Upper lobe of left lung (tissue), 6 donors: ENCODE measurements at places on chromosomes 7 and 10. TPM values are rescaled to one million over a fixed set of nuclear protein-coding genes. Genes with fewer than 3 reads are reported as not detected.

DNA sequence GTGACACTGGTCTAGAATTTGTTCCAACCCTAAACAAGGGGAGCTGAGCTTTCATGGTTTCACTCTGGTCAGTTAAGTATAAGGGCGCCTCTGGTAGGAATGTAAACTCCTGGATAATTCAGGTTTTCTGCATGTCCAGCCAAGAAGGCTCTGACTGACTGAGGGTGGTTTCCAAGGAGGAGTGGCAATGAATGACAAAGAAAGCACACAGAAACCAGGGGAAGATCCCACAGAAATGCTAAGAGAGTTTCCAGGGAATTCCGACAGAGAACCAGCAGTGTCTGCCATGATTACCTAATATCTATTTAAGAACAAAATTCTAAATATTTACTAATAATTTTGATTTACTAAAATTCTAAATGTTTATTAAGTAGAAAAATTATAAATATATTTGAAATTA is 27.3 kb upstream of the NRG3 start:
- H3K4me1 ChIP-seq = no peaks in the 10 kb centered on the region
- no peaks in the 10 kb centered on the region for H3K36me3 ChIP-seq
- DNase-seq = no peak
- H3K27me3 ChIP-seq = no peaks in the 10 kb centered on the region

GRCh38 chr7:29289156-29290021 is 94.8 kb downstream of the CHN2 start:
- H3K27ac ChIP-seq = no peak overlapping the region
- no peak overlapping the region for H3K4me3 ChIP-seq
- DNase-seq = peak; percentile 26
- H3K36me3 ChIP-seq = no peaks in the 10 kb centered on the region
- H3K4me1 ChIP-seq = no peaks in the 10 kb centered on the region

DNA sequence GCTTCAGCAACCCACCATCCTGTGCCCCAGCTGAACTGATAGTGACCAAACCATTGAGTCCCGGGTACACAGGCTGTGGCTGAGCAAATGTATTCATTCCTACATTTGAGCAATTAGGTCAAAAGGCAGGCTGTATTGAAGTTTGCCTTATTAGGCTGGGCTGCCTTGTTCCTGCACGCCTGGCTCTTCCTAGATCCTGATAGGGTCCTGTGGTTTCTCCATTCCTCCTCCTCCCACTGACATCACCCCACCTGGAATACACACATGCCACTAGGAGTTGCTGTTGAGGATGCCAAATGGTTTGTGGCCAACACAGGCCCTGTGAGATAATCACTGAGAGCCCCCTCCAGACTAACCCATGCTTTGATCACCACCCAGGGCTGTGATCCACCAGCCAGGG is 66.4 kb upstream of the FGFR2 start:
- no peaks in the 10 kb centered on the region for H3K27me3 ChIP-seq
- H3K4me3 ChIP-seq = no peak overlapping the region
- no peaks in the 10 kb centered on the region for H3K36me3 ChIP-seq
- no peak overlapping the region for H3K27ac ChIP-seq
- H3K4me1 ChIP-seq = peaks cover 6% of the 10 kb centered on the region
- no peak for DNase-seq

KLF14 gene
- not detected for total RNA-seq

SCART1 gene
- total RNA-seq = 2.1 TPM

DNA sequence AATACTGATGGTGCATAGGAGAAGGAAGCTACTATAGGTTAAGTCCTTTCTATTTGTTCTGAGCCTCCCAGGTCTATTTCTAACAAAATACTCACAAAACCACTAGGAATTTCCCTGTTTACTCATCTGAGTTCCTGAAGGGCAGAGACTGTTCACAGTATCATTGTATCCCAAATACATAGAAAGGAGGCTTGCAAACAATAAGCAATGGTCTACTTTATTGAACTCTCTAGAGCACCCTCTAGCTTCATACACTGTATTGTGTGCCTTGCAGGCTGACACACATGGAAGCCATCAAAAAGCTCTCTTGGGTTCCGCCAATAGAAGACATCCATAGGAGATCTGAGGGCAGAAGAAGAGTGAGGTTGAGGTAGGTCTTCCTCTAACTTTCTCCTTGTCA is 826.1 kb downstream of the GRM8 start:
- DNase-seq = no peak
- no peaks in the 10 kb centered on the region for H3K4me1 ChIP-seq
- no peaks in the 10 kb centered on the region for H3K27me3 ChIP-seq
- H3K4me3 ChIP-seq = no peak overlapping the region
- H3K27ac ChIP-seq = no peak overlapping the region
- H3K36me3 ChIP-seq = no peaks in the 10 kb centered on the region

GRCh38 chr10:130848855-130849254 is 462.7 kb downstream of the TCERG1L start:
- H3K36me3 ChIP-seq = no peaks in the 10 kb centered on the region
- no peaks in the 10 kb centered on the region for H3K27me3 ChIP-seq
- no peak for DNase-seq
- H3K27ac ChIP-seq = no peak overlapping the region

- DNase-seq = no peak
- no peak overlapping the region for H3K4me3 ChIP-seq
- no peaks in the 10 kb centered on the region for H3K27me3 ChIP-seq
Observed at GRCh38 chr10:131748831-131749766, 151.7 kb upstream of the PPP2R2D start.

DNA sequence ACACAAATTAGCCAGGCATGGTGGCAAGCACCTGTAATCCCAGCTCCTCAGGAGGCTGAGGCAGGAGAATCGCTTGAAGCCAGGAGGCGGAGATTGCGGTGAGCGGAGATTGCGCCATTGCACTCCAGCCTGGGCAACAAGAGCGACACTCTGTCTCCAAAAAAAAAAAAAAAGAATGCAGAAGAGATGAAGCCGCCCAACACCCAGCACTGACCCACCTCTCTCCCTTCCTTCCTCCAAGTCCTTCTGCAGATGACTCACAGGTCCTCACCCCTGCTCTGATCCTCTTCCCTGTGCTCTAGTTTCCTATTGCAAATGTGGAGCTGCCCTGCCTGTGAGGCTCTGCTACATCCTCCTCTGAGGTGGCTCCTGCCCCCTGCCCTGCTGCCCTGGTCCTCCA is 22.0 kb upstream of the OPALIN start:
- H3K27ac ChIP-seq = no peak overlapping the region
- peak; percentile 44 for DNase-seq
- H3K36me3 ChIP-seq = no peaks in the 10 kb centered on the region
- no peaks in the 10 kb centered on the region for H3K27me3 ChIP-seq

SLC13A1 gene
- total RNA-seq = not detected

DNA sequence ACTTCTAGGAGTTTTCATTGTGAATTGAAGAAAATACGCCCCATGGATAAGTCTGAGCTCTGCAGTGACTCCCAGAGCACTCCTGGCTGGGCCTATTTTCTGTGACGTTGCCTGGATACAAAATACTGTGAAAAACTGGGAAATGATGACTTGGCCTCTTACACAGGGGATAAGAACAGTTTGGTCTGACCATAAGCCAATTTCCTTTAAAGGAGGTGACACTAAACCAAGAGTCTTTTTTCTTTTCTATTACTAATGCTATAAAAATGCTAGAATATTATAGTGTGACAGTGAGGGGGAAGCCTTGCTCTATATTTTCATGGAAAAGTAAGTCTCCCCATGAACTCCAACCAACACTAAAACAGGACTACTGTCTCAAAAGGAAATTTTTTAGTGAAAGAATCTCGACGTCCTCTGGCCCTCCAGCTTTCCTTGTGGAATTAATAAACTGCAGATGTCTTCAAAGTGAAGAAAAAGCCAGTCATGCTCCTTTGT is 45.5 kb downstream of the MYOF start:
- peaks cover 70% of the 10 kb centered on the region for H3K4me1 ChIP-seq
- H3K27ac ChIP-seq = peak overlapping the region; percentile 96
- H3K4me3 ChIP-seq = no peak overlapping the region
- H3K27me3 ChIP-seq = no peaks in the 10 kb centered on the region
- no peak for DNase-seq

- no peak for DNase-seq
- H3K27ac ChIP-seq = no peak overlapping the region
- no peaks in the 10 kb centered on the region for H3K27me3 ChIP-seq
- H3K36me3 ChIP-seq = no peaks in the 10 kb centered on the region
- no peak overlapping the region for H3K4me3 ChIP-seq
- H3K4me1 ChIP-seq = no peaks in the 10 kb centered on the region
Observed at GRCh38 chr7:102983602-102984001, 70.8 kb downstream of the LRRC17 start.

DNA sequence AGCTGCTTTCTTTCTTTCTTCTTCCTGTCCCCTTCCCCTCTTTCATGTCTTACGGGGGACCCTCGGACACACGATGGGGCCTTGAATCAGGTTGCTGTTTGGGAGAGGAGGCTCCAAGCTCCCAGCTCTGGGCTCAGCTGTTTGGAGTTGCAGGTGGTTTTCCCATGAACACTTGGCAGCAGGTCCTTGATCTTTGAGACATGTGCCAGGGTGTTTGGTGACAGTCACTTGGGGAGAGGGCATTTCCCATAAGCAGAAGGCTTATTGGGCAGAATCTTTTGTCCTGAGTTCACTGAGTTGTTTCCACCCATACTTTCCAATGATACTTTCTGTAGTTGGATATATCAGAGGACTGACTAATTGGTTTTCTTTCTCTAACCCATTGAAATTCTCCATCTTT is 104.7 kb upstream of the SH2B2 start:
- H3K4me1 ChIP-seq = no peaks in the 10 kb centered on the region
- H3K36me3 ChIP-seq = peaks cover 79% of the 10 kb centered on the region
- H3K27me3 ChIP-seq = no peaks in the 10 kb centered on the region
- DNase-seq = no peak
- H3K27ac ChIP-seq = no peak overlapping the region

DNA sequence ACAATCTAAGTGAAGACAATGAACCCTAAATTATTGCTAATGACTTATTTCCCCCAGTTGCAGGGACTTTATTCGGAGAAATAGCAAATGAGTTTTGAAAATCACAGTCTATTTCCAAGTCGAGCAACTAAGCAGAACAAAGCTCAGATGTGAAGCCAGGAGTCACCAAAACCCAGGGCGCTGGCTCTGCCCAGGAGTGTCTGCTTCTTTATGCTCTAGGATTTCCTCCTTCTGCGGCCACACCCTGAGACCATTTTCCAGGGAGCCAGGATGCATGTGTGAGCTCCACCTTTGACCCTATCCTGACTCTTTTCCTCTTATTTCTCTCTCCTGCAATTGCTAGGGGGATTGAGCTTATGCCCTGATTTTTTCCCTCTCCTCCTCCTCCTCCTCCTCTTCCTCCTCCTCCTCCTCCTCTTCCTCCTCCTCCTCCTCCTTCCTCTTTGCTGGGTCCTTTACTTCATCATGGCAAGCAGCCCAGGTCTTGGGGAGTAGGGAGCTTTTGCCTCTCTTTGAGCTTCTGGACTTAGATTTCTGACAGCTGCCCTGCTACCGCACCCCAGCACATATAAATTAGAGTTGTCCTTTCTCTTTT is 234.4 kb downstream of the ARL4A start:
- H3K36me3 ChIP-seq = no peaks in the 10 kb centered on the region
- no peak for DNase-seq
- no peak overlapping the region for H3K27ac ChIP-seq
- H3K27me3 ChIP-seq = no peaks in the 10 kb centered on the region

DOCK1 gene
- 39.0 TPM for total RNA-seq

IGF2BP3 gene
- total RNA-seq = 0.98 TPM

IFIT3 gene
- 50.4 TPM for total RNA-seq

DNA sequence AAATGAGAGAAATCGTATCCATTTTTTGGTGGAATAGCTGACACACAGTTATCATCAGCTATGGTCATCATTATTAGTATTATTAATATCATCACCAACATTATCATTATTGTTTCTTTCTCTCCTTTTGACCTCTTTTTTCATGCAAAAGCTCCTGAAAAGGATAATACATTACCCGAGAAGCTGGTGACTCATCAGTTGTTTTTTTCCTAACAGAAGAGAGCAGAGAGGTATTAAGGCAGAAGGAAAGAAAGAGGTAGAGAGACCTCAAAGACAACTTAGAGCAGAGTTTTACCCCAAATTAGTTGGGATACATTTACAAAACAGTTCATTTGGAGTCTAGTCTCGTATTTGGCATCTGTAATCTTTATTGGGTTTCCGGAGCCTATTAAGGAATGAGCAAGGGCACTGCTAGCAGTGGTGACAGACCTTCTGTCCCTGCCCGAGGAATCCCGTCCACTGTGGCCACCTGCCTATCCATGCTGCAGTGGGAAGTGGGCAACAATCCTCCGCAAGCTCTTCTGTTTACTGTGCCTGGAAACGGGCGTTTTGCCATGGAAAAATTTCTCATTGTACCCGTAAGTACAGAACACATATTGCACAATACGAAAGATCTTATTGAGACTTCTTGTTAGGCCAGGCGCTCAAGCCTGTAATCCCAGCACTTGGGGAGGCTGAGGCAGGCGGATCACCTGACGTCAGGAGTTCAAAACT is 170.0 kb upstream of the MKLN1 start:
- no peaks in the 10 kb centered on the region for H3K4me1 ChIP-seq
- H3K4me3 ChIP-seq = no peak overlapping the region
- peak; percentile 72 for DNase-seq
- no peaks in the 10 kb centered on the region for H3K36me3 ChIP-seq

HOGA1 gene
- total RNA-seq = 1.1 TPM

DNA sequence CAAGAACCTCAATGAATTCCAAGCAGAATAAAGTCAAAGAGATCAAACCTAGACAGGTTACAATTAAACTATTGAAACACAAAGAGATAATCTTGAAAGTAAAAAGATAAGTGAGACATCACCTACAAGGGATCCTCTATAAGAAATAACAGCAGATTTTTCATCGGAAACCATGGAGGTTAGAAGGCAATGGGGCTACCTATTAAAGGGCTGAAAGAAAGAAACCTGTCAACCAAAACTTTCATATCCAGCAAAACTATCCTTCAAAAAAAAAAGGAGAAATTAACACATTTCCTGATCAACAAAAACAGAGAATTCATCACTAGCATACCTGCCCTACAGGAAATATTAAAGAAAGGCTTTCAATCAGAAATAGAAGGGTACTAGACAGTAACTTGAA is 244.9 kb downstream of the ARHGAP12 start:
- H3K27ac ChIP-seq = no peak overlapping the region
- H3K4me3 ChIP-seq = no peak overlapping the region
- H3K27me3 ChIP-seq = no peaks in the 10 kb centered on the region
- H3K36me3 ChIP-seq = no peaks in the 10 kb centered on the region
- DNase-seq = no peak

ATXN7L1 gene
- 12.3 TPM for total RNA-seq

GRCh38 chr10:99364125-99364524 is 35.0 kb downstream of the CNNM1 start:
- no peak overlapping the region for H3K4me3 ChIP-seq
- H3K27me3 ChIP-seq = no peaks in the 10 kb centered on the region
- H3K4me1 ChIP-seq = no peaks in the 10 kb centered on the region
- no peak for DNase-seq

DNA sequence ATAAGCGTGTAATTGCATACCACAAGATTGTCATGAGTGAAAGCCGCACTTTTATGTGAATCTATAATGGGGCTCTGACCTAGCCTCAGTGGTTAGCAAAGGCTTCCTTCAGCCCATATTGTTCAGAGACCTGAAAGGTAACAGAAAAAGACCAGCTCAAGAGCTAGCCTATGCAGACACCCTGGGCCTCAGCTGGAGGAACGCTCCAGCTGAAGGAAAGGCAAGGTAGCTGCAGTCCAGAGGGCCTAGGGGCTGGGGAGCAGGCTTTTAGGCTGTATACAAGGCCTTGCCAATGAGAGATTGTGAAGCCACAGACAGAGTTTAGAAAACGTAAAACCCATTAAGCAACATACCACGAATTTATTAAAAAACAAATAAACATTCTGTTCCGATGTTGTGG is 246.6 kb upstream of the GHITM start:
- DNase-seq = no peak
- no peak overlapping the region for H3K4me3 ChIP-seq
- no peaks in the 10 kb centered on the region for H3K27me3 ChIP-seq
- H3K36me3 ChIP-seq = no peaks in the 10 kb centered on the region
- H3K4me1 ChIP-seq = no peaks in the 10 kb centered on the region

- H3K27me3 ChIP-seq = no peaks in the 10 kb centered on the region
- H3K4me1 ChIP-seq = peaks cover 38% of the 10 kb centered on the region
- H3K36me3 ChIP-seq = peaks cover 18% of the 10 kb centered on the region
- peak; percentile 28 for DNase-seq
Observed at GRCh38 chr7:73577627-73578341, 595 bp downstream of the TBL2 start.
